ENCODE measurements at places on chromosomes 7 and 10.

GRCh38 chr7:74344132-74344496 lies 54.9 kb downstream of the CLIP2 start:
- no peak for DNase-seq

DNA sequence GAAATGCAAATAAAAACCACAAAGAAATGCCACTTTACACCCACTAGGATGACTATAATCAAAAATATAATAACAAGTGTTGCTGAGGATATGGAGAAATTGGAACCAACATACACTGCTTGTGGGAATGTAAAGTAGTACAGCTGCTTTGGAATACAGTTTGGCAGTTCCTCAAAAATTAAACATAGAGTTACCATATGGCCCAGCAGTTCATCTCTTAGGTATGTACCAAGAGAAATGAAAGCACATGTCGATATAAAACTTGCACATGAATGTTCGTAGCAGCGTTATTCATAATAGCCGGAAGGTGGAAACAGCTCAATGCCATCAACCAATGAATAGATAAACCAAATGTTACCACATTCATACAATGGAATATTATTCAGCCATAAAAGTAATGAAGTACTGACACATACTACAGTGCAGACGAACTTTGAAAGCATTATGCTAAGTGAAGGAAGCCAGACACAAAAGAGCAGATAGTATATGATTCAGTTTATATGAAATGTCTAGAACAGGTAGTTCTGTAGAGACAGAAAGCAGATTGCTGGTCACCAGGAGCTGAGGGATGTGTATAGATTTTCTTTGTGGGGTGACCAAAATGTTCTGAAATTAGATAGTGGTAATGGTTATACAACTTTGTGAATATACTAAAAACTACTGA lies 12.4 kb downstream of the BCAP29 start:
- DNase-seq = peak; percentile 57

DNA sequence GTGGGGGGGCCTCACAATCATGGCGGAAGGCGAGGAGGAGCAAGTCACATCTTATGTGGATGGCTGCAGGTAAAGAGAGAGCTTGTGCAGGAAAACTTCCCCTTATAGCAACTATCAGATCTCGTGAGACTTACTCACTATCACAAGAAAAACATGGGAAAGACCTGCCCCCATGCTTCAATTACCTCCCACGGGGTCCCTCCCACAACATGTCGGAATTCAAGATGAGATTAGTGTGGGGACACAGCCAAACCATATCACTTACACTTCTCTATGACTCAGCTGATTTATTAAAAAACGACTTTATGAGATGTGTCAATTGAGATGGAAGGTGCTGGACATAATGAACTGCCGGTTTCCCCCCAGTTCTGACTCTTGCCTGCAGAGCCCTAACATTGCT lies 23.8 kb upstream of the CHN2 start:
- no peak for DNase-seq

- no peak for DNase-seq
Measured at GRCh38 chr7:123867225-123867624, 22.3 kb downstream of the HYAL4 start.

DNA sequence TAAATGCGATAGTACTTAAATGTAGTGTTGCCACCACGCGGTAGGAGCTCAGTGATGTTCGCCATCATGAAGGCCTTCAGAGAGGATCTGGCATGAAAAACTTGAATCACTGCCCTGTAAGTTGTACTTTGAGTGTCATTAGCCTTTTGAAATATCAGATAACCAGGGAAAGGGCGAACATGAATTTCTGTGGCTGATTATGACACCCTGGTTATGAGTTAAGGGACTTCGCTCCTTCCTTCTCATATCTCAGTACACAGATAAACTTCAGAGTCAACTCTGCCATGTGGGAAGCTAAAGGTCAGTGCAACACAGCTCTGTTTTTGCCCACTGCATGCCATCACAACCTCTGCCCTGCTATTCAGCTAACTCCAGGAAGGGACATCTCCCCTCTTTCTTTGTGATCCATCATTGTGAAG lies 8.9 kb upstream of the ACSL5 start:
- no peak for DNase-seq

GRCh38 chr10:89609833-89610346 lies 35.2 kb downstream of the PANK1 start:
- DNase-seq = no peak

DNA sequence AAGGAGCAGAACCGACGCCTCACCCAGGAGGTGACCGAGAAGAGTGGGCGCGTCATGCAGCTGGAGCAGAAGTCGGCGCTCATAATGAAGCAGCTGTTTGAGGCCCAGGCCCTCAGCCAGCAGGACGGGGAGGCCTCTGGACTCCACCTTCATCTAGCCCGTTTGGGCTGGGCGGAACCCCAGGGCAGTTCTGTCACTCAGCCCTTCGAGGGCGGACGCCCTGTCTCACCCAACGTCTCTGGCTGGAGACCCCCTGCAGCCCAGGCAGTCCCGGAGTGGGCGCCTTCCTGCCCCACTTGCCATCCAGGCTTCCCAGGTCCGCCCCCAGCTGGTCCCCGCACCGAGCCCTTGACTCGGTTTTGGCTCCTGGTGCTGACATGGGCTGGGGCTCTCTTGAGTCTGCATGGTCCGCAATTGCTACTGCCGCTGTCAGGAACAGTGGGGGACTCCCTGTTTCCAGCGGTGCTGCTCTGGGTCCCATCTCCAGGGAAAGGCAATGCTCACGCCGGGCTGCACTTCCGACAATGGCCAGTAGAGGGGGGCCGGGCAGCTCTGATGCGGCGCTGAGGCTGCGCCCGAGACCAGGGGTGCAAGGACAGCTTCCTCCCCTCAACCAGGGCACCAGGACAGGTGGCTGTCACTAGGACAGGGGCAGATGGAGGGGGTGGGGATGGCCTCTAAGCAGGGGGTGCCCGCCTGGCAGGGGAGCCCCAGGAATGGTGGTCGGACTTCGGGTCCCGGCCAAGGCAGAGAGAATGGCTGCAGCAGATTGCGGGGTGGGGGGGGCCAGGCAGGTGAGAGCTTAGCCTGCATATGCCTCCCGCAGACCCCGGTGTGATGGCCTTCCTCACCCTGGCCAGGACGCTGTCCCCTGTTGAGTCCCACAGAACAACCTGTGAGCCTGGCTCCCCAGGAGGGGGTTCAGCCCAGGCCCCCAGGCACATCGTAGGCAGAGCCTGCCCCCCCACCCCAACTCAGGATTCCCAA lies 71.2 kb upstream of the KCTD7 start:
- no peak for DNase-seq

DNA sequence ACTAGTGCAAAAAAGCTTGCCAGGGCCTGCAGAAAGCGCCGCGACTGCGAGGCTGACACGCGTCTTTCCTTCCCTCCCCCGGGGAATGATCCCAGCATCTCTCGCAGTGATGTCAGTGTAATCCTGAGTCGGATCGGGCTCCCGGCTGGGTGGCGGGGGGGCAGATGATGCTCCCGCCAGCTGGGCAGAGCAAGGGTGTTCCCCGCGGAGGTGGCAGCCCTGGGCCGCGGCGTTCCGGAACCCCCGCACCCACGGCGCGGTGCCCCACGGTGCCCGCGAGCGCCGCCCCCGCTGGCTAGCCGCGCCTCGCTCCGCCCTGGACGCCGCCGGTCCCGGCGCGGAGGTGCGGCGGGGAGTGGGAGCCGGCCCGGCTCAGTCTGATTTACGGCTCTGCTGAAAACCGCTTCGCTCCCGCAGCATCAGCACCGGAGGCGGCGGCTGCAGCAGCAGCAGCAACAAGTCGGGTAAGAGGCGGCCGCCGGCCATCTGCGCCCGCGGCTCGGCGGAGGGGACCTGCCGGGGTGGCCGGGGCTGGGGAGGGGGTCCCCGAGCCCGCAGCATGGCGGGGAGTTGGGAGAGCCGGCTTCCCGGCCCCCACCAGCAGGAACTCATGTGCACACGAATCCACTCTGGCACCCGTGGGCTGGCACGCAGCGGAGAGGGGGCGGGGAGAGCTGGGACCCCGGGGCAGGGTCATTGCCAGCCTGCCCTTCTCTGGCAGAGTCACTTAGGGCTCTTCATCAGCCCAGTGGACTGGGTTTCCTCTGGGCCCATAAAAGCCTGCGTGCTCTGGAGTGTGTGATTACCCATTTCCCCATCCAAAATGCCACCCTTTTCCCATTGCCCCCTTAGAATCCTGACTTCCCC lies at the start of gene ZNF365:
TSS of gene ZNF365 (plus strand) at position 375 of the 867 bp plus-strand sequence. CDS start 1,825 bp downstream, outside the sequence.
- no peak for DNase-seq

GRCh38 chr7:158140538-158141220 lies 446.9 kb downstream of the PTPRN2 start:
- DNase-seq = no peak

- no peak for DNase-seq
Measured at GRCh38 chr7:36723951-36724664, at the start of gene AOAH. Gene AOAH, minus strand, starts transcription at chr7:36724494. Its CDS starts 346 bp downstream, at chr7:36724148.

DNA sequence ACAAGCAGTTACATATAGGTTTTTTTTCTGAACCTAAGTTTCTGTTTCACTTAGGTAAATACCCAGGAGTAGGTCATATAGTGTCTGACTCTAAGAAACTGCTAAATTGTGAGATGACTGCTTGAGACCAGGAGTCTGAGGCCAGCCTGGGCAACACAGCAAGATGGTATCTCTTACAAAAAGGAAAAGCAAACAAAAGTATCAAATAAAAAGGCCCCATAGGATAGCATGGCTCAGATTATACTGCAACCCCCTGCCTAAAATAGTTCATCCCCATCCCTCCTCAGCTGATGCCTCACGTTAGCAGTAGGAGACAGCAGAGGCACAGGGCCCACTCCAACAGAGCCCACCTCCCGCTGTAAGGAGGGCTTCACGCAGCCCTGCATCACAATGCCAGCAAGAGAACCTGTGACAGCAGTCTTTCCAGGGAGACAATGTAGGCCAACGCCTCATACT lies 90.3 kb downstream of the SRPK2 start:
- no peak for DNase-seq

DNA sequence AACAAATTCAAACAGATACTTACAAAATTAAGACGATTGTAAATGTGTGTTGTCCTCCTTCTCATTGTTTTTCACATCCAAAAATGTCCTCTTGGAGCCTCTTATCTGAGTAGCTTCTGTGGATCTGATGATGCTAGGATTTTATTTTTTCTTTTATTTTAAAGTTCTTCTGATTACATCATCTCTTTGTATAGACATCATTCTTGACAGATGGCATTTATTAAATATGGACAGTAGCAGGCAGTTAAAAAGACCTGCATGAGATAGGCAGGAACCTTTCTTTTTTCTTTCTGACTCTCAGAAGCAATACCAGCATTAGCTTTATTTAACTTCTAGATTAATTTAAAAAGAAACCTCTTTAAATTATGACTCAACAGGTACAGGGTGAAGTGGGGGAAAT lies at the start of gene RPA3:
TSS of gene RPA3 (minus strand) at position 116 of the 400 bp plus-strand sequence. CDS start 78,189 bp downstream, outside the sequence.
- DNase-seq = no peak

DNA sequence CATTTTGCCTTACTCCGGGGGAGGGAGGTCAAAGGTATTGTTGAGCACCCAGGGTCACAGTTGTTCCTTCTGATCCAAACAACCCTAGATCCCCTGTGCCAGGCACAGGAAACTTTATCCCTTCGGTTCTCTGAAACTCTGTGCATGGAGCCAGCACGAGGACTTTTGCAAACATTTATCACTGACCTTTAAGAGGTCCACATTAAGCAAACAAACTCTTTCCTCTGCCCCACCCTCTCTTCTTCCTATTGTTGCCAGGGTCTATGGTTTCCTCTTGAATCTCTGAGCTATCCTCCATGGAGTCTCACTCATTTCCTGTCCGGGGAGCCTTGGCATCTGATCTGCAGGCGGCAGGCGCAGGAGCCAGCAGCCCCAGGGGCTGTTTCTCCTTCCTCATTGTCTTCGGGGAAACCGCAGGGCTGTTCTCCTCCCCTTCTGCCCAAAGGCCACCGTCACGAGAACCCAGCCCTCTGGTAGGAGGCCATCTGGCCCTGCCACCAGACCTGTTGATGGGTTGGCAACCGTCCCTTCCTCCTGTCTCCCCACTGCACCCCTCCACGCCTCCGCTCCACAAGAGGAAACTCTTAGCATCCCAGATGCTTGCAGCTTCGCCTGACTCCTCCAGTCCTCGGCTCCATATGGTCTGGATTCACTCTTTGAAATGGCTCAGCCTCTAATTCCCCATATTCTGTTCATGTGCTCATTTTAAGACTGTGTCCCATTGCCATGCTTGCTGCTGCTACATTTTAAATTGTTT lies 327.3 kb upstream of the NRP1 start:
- DNase-seq = peak; percentile 80

Data from AG09309 (cell line).